ENCODE measurements at places on chromosomes 5 and 9.

DNA sequence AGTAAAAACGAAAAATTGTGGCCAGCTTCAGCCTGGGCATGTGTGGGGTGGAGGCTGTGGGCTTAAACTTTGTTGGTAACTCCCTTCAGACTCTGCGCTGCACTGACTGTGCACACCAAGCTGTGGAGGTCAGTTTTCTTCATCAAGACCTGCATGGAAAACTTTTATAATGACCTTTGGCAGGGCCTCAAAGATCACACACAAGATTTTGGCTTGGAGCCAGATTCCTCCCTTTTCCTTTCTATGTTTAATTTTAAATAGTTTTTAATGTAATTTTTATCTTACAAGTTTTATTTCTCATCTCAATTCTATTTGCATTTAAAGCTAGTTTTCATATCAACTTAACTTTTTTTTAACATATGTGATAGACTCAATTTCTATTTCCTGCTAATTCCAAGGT lies 1211.1 kb upstream of the CDH18 start:
- DNase-seq, result no peak

GRCh38 chr5:65190328-65191053 lies 291.2 kb downstream of the ADAMTS6 start:
- DNase-seq, result peak; percentile 99

- DNase-seq, result no peak
These were observed 137.3 kb upstream of the KIF2A start for GRCh38 chr5:62168506-62169281.

- no peak for DNase-seq
These were observed 166.0 kb downstream of the ADAMTSL1 start for GRCh38 chr9:18639911-18640310.

GRCh38 chr9:135701959-135702721 lies at the start of gene KCNT1:
Gene KCNT1 (plus strand): TSS chr9:135702185. CDS start chr9:135702259, 74 bp downstream.
- peak; percentile 36 for DNase-seq

- DNase-seq, result no peak
These were observed 9.3 kb downstream of the PHF2 start for GRCh38 chr9:93585695-93586094.

- DNase-seq, result no peak
These were observed 125.9 kb downstream of the RGS3 start for GRCh38 chr9:113589407-113589806.

- DNase-seq, result no peak
These were observed 6.9 kb upstream of the BARX1 start for GRCh38 chr9:93962017-93962416.

DNA sequence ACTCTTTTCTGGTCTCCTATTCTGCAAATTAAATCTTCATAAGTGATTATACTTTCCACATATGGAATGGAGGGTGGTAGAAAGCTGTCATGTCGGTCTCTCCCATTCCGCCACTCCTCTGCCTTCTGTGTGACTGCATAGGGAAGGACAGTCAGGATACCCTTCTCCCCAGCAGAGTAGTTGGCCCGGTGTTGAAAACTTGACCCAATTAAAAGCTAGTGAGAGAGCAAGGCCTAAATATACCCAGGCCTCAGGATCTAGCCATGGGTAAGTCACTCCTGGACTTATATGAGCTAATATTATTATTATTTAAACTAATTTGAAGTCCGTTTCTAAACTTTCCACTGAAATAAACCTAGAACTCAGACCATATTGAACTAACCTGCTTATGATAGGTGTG lies 194.8 kb downstream of the TSSK1B start:
- no peak for DNase-seq

All from fibroblast of skin of back (primary cell).